ENCODE measurements at places on chromosomes 12 and 14.

GRCh38 chr14:53331247-53331646, 178.1 kb upstream of the DDHD1 start:
- ATAC-seq, result no peak

- ATAC-seq, result no peak
These were observed 164.1 kb downstream of the C12orf42 start for GRCh38 chr12:103331643-103332042.

- ATAC-seq, result no peak
These were observed 47.2 kb downstream of the SVOP start for GRCh38 chr12:108973629-108974152.

GRCh38 chr12:14836336-14837210, 6.8 kb downstream of the ART4 start:
- peak; percentile 95 for ATAC-seq

DNA sequence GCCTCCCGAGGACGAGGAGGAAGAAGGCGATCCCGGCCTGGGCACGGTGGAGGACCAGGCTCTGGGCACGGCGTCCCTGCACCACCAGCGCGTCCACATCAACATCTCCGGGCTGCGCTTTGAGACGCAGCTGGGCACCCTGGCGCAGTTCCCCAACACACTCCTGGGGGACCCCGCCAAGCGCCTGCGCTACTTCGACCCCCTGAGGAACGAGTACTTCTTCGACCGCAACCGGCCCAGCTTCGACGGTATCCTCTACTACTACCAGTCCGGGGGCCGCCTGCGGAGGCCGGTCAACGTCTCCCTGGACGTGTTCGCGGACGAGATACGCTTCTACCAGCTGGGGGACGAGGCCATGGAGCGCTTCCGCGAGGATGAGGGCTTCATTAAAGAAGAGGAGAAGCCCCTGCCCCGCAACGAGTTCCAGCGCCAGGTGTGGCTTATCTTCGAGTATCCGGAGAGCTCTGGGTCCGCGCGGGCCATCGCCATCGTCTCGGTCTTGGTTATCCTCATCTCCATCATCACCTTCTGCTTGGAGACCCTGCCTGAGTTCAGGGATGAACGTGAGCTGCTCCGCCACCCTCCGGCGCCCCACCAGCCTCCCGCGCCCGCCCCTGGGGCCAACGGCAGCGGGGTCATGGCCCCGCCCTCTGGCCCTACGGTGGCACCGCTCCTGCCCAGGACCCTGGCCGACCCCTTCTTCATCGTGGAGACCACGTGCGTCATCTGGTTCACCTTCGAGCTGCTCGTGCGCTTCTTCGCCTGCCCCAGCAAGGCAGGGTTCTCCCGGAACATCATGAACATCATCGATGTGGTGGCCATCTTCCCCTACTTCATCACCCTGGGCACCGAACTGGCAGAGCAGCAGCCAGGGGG, 979 bp downstream of the KCNA5 start:
- no peak for ATAC-seq

- ATAC-seq, result no peak
These were observed 151.8 kb downstream of the CRADD start for GRCh38 chr12:93829016-93829415.

GRCh38 chr14:71734885-71735284, 197.3 kb upstream of the RGS6 start:
- no peak for ATAC-seq

DNA sequence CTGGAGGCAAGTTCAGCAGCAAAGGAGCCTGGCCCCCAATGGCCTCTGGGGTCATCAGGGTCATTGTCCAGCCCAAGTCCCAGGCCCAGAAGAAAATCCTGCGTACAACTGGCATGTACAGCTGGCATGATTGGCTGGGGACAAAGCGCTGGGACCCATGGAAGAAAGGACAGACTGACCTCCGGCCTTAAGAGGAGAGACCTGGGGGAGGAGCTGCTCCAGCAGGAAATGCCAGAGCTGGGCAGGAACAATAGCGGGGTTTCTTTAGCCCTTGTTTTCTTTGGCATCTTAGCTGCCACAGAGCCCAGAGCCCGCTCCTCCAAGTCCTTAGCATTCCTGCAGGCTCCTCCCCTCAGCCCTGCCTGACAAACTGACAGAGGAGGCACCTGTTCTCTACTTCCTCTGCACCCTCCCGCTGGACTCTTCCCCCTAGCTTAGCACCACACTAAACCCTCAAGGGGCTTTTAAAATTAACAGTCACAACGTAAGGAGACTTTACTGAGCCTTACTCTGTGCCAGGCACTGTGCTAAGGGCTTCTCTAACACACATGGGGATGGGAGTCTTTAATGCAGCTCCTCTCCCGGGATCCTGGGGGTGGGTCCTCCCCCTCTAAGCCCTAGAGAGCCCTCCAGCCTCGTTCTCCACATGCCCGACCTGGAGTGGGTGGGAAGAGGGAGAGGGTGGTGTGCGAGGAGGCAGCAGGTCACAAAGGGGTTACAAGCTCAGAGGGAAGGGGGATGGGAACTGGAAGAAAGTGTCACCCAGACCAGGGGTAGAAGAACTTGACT, 1.8 kb upstream of the AQP5 start:
- peak; percentile 64 for ATAC-seq

DNA sequence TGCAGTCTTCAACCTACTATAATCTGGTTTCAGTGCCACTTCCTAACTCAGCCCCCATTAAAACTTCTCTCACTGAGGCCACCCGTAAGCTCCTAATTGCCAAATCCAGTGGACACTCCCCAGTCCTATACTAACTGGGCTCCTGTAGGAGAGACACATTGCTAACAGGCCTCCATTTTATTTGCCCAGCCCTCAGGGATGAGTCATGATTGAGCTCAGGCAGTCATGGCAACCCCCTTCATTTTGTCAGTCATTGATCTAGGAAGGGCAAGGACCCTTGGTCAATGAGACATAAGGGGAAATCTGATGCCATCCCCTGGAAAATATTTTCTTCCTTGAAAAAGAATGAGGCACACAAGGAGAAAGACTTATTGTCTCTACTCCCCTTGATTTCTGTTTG, 70.1 kb upstream of the HIF1A start:
- peak; percentile 36 for ATAC-seq

- peak; percentile 72 for ATAC-seq
These were observed 10.3 kb upstream of the ERP27 start for GRCh38 chr12:14948672-14949071.

DNA sequence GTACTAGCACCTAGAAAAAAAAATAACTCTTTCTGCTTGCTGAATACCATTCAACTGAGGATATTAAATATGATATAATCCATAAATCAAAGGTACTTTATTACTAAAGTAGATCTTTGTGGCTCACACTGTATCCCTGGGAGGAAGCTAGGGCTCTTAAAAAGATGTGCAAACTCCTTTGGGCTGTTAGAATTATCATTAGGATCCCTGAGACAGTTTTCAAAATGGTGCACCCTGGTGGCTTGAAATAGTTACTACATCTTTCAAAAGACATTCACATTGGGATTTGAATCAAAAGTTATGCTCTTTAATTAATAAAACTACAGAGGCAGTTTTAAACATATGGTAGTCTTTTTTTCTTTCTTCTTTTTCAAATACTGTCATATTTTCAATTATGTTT, 228.5 kb upstream of the G2E3 start:
- no peak for ATAC-seq

DNA sequence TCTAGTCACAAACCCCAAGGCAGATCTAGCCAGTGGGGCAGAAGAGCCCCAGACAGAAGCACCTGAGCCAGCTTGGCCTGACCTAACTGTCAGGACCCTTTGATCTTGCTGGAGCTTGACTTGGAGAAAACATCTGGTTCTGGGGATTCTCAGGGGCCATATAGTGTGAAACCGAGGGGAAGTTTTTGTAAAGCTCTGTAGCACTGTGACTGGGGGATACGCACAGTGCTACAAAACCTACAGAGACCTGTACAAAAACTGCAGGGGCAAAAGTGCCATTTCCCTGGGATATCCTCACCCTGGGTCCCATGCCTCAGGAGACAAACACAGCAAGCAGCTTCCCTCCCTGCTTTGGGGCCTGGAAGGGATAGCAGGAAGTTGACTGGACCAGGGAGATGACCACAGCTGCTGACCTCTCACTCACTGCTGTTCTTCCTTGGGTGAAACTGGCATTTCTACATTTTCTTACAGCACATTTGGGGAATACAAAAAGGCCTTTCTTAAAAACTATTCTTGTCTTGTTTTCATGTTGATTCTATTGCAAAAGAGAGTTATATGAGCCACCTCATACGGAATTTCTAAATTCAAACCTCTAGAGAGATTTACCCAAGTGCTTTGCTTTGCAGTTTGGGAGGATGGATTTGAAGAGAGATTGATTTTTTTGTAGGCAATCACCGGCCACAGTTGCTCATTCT, 140.0 kb downstream of the DAD1 start:
- no peak for ATAC-seq

DNA sequence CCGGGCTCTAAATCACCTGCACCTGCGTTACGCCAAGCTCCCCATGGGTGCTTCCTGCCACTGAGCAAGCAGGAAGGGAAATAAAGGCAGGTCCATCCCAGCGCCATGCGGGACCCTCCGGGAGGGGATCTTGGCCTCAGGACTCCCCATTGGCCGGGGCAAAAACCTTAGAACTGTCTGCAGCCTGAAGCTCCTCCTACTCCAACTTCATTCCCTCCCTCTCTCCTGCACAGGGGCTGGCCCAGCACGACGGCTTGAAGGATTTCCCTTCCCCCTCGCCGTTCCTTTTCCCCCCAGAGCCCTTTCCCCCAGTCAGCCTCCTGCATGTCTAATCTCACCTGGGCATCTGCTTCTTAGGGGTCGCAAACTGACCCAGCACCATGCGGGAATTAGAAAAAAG, 137.2 kb upstream of the NCOR2 start:
- ATAC-seq, result no peak

GRCh38 chr12:114672817-114673168, 11.2 kb downstream of the TBX3 start:
- no peak for ATAC-seq

GRCh38 chr14:26761532-26761931, 163.7 kb upstream of the NOVA1 start:
- ATAC-seq, result no peak

Data from SK-N-SH treated with all-trans-retinoic acid at 6 μM for 48 hours (cell line).